ENCODE measurements at places on chromosomes 2 and 18. TPM values are rescaled to one million over a fixed set of nuclear protein-coding genes. Genes with fewer than 3 reads are reported as not detected.

B4GALT6 gene
- total RNA-seq, result 0.40 TPM

NGEF gene
- total RNA-seq, result 105 TPM

GPR55 gene
- total RNA-seq, result 16.1 TPM

- no peak for DNase-seq
- no peaks in the 10 kb centered on the region for H3K27me3 ChIP-seq
- no peak overlapping the region for H3K4me3 ChIP-seq
Observed at GRCh38 chr2:239285932-239286230, 114.9 kb downstream of the HDAC4 start.

DNA sequence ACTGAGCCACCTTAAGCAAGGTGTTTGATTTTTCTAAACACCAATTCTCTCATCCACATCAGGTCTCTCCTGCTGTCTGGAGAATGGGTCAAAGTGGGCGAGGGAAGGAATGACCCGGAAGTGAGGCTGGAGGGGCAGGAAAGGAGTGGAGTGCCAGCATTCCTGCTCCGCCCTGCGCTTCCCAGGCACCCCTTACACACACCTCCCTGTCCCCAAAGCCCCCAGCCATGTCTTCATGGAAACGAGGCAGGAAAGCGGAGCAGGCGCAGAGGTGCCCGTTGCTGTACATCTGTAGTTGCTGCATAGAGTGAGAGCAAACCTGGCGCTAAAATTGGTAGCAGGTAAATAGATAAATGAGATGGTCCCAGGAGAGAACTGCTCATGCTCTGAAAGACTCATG is 27.2 kb upstream of the NT5DC4 start:
- no peak overlapping the region for H3K27ac ChIP-seq
- no peak for DNase-seq
- H3K4me3 ChIP-seq, result no peak overlapping the region
- no peaks in the 10 kb centered on the region for H3K27me3 ChIP-seq

All from transverse colon (tissue), 4 donors.